ENCODE measurements at places on chromosomes 1 and 21. TPM values are rescaled to one million over a fixed set of nuclear protein-coding genes. Genes with fewer than 3 reads are reported as not detected.

C1QB gene
- total RNA-seq = 5.9 TPM

B3GALT2 gene
- total RNA-seq = 105 TPM

NTRK1 gene
- 0.31 TPM for total RNA-seq

CYP4Z1 gene
- total RNA-seq = 0.63 TPM

ARHGAP30 gene
- total RNA-seq = 0.31 TPM

CSF3R gene
- 5.0 TPM for total RNA-seq

OR2T12 gene
- not detected for total RNA-seq

NENF gene
- 14.7 TPM for total RNA-seq

BTBD8 gene
- total RNA-seq = 68.9 TPM

GNG12 gene
- total RNA-seq = 20.7 TPM

TRIM17 gene
- 2.2 TPM for total RNA-seq

RPTN gene
- total RNA-seq = not detected

ATF3 gene
- 1.9 TPM for total RNA-seq

CD1B gene
- total RNA-seq = not detected

ANGPTL1 gene
- 2.5 TPM for total RNA-seq

FMO3 gene
- not detected for total RNA-seq

GALE gene
- total RNA-seq = 28.2 TPM

ERG gene
- total RNA-seq = 2.5 TPM

ACTN2 gene
- total RNA-seq = 138 TPM

SPATA21 gene
- 0.31 TPM for total RNA-seq

COL11A1 gene
- 48.2 TPM for total RNA-seq

CYP4A11 gene
- total RNA-seq = 0.31 TPM

AMY1C gene
- total RNA-seq = not detected

ARHGEF16 gene
- total RNA-seq = not detected

PERM1 gene
- total RNA-seq = 0.63 TPM

LDLRAD2 gene
- total RNA-seq = not detected

ADAMTS4 gene
- total RNA-seq = 0.31 TPM

KRTAP10-3 gene
- not detected for total RNA-seq

MTF2 gene
- total RNA-seq = 133 TPM

AMPD1 gene
- not detected for total RNA-seq

CRABP2 gene
- total RNA-seq = 1.9 TPM

KRTAP11-1 gene
- total RNA-seq = not detected

TNFRSF8 gene
- not detected for total RNA-seq

ECM1 gene
- total RNA-seq = 2.8 TPM

NCAM2 gene
- 60.1 TPM for total RNA-seq

KIF1B gene
- 394 TPM for total RNA-seq

S100A3 gene
- total RNA-seq = not detected

TNFRSF1B gene
- 1.9 TPM for total RNA-seq

CELA2B gene
- not detected for total RNA-seq

FMO4 gene
- total RNA-seq = 1.9 TPM

CD2 gene
- not detected for total RNA-seq

AADACL3 gene
- total RNA-seq = not detected

SLC35F3 gene
- 1.9 TPM for total RNA-seq

FCRL6 gene
- total RNA-seq = not detected

NEK2 gene
- 3.8 TPM for total RNA-seq

PDC gene
- not detected for total RNA-seq

GSTM1 gene
- total RNA-seq = 10.3 TPM

CASZ1 gene
- total RNA-seq = 0.63 TPM

PLA2G4A gene
- 0.94 TPM for total RNA-seq

PDIK1L gene
- total RNA-seq = 61.3 TPM

CEPT1 gene
- 61.0 TPM for total RNA-seq

ERO1B gene
- total RNA-seq = 24.7 TPM

CFAP126 gene
- not detected for total RNA-seq

PDXK gene
- 39.8 TPM for total RNA-seq

CRP gene
- total RNA-seq = not detected

GABRD gene
- total RNA-seq = 2.5 TPM

Measured in parietal lobe (tissue), 2 donors.